Activated CD8-positive, alpha-beta memory T cell treated with anti-CD3 and anti-CD28 coated beads for 36 hours (primary cell): ENCODE measurements at places on chromosomes 16 and 17. TPM values are rescaled to one million over a fixed set of nuclear protein-coding genes. Genes with fewer than 3 reads are reported as not detected.

The KCNJ18 gene
- total RNA-seq: not detected

The HLF gene
- total RNA-seq: 0.51 TPM

The FOXC2 gene
- total RNA-seq: not detected

The PLCD3 gene
- total RNA-seq: 4.6 TPM

The FBXW10B gene
- 1.0 TPM for total RNA-seq

The NPIPA2 gene
- 1.2 TPM for total RNA-seq

The PDILT gene
- total RNA-seq: not detected

The KRT222 gene
- not detected for total RNA-seq

The FBXW10 gene
- total RNA-seq: not detected

The KRT40 gene
- not detected for total RNA-seq

The ABCA6 gene
- 0.04 TPM for total RNA-seq

The TP53TG3F gene
- not detected for total RNA-seq

The PTX4 gene
- not detected for total RNA-seq

The CA4 gene
- total RNA-seq: not detected

The TPPP3 gene
- total RNA-seq: not detected

The KRTAP9-8 gene
- total RNA-seq: not detected

The PNMT gene
- total RNA-seq: not detected

The MPV17L gene
- 0.15 TPM for total RNA-seq

The PRDM7 gene
- total RNA-seq: not detected

The IGF2BP1 gene
- 0.59 TPM for total RNA-seq

The KRTAP4-1 gene
- not detected for total RNA-seq

The E2F4 gene
- total RNA-seq: 146 TPM

The CLEC10A gene
- total RNA-seq: not detected
